PC-9 (cell line): ENCODE measurements at places on chromosomes 6 and 20.
A peak's percentile ranks its signal among the peaks of the same experiment; 100 is the strongest.

DNA sequence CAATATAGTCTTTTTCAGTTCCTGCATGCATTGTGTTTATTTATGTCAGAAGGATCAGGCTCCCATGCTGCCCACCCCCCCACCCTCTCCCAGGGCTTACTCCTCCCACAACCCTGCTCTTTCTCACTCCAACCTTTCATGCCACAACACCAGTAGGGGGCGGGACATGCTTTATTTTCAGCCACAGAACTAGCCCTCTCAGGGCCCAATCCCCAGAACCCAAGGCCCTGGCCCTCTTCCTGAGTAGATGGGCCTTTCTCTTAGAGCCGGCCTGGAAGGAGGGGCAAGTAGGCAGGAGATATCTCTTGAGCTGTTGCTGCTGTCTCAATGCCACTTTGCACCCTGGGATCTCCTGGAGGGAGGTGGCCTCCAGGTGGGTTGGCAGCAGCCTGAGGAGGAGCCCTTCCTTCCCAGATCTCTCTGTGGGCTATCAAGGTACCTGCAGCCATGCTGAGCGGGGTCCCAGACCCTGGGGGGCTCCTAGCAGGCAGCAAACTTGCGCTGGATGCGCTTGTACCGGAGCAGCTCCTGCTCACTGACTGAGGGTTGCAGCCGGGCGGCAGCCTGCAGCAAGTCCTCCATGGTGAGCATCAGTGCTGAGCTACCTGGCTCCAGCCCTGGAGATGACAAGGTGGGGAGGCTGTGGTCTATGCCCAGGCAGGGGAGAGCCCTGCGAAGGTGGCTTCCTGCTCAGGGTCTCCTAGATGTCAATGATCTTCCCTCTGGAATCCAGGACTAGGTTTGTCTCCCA, 3.5 kb downstream of the GNMT start:
- peak; percentile 25 for DNase-seq

DNA sequence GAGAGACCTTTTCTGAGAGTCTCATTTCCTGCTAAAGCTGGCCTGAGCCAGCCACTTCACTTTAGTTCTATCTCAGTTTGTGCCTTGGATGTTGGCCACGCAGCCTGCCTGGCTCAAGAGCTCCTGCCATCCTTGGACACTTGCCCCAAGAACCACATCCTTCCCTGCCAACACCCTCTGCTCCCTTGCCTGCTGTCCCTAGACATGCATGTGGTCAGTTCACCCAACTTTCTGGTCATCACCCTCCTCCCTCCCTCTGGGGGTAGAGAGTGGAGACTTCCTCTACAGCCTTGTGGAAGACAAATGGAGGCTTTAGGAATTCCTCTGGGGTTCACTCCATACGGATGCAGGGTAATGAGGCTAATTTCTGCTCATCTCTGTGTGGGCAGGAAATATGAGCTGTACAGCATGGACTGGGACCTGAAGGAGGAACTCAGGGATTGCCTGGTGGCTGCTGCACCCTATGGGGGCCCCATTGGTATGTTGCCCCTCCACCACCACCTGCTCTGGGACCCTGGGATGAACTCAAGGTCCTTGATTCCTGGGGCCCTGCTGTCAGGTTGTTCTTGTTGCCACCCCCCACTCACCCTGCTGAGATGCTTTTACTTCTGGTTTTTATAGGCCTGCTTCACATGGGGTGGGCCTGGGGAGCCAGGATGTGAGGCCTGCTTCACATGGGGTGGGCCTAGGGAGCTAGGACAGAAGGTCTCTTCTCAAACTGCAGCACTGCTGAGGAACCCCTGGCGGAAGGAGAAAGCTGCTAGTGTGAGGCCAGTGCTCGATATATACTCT, 13.8 kb upstream of the PTPRA start:
- no peak for DNase-seq

DNA sequence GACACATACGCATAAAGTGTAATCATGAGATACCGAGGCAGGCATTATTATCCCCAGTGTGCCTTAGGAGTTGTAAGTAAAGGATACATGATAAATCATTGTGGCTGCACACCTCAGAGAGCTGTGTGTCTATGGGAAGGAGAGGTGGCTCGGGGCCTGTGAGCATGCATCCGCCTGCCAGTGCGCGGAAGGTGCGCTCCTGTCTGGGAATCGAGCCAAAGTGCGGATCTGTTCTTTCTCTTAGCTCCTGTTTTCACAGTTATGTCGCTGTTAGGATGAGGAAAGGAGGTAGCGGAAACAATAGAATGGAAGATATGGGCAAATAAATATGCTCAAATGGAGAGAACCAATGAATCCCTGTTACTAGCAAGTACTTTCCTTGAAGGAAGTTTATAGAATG, 98.0 kb downstream of the ANKRD6 start:
- DNase-seq = no peak

DNA sequence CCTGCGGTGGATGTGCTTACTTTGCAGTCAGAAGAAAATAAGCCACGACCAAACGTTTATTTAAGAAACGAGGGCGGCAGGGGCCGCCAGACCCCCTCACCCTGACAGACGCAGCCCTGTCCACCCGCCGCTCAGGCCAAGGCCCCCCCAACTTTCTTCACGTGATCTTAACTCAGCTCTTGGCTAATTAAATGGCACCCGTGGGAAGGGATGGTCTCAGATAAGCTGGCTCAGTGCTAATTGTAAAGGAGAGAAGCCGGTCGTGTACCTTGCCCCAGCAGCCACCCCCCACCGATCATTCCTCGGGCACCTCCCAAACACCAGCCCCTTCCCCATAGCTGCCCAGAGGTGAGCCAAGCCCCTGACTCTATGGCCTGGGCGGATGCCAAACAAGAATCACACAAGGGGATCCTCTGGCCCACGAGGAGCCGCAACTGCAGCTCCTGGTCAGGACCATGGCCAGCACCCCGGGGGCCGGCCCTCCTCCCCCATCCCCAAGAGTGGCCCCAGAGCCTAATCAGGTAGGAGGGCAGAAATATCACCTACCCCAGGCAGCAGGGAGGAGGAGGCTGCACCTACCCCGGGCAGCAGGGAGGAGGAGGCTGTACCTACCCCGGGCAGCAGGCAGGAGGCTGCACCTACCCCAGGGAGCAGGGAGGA, 11.2 kb downstream of the KCNQ2 start:
- DNase-seq = peak; percentile 44

DNA sequence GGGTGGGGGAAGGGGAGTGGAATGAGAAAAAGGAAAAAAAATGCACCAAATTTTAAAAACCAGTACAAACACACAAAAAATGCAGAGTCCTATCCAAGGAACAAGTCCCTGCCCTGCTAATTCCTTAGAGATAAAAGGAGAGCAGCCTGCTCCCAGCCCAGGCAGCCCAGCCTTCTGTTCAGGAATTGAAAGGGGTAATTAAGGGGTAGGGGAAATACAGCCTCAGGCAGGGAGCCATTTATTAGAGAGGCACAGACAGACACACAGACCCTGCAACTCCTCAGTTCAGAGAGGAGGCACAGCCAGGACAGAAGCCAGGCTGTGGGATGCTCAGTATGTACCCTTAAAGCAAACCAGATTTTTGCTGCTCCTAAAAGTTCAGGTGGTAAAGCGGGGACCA, 137.2 kb downstream of the EYA2 start:
- DNase-seq = no peak

GRCh38 chr6:84767526-84768201, 3.3 kb upstream of the TBX18 start:
- no peak for DNase-seq

GRCh38 chr20:64161356-64162238, 2.7 kb upstream of the MYT1 start:
- DNase-seq = peak; percentile 19

DNA sequence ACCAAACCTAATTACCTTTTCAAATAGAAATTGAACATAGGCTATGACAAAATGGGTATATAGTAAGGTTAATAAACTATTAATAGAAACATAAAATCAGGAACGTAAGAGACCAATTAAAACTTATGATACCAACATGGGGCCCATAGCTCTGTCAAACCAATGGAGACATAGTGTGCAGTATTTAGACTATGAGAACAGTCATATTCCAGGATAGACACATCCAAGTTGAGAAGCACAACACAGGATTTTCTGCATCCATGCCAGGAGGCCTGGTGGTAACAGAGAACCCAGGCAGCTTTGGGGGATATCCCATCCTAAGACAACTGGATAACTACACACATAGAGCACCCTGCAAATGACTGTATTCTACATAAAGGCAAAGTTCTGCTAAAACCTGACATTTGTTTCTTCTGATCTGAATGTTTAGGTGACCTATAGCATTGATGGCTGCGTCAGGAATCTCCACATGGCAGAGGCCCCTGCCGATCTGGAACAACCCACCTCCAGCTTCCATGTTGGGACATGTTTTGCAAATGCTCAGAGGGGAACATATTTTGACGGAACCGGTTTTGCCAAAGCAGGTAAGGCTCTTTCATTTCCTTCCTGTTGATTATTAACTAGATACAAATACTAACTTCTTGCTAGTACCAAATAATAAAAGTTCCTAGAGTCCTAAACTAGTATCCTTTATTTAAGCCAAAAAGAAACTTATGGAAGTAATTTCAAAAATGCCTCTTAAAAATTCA, 202.7 kb downstream of the ARHGAP18 start:
- no peak for DNase-seq
